ENCODE measurements at places on chromosomes 6 and 20.
A peak's percentile ranks its signal among the peaks of the same experiment; 100 is the strongest.

DNA sequence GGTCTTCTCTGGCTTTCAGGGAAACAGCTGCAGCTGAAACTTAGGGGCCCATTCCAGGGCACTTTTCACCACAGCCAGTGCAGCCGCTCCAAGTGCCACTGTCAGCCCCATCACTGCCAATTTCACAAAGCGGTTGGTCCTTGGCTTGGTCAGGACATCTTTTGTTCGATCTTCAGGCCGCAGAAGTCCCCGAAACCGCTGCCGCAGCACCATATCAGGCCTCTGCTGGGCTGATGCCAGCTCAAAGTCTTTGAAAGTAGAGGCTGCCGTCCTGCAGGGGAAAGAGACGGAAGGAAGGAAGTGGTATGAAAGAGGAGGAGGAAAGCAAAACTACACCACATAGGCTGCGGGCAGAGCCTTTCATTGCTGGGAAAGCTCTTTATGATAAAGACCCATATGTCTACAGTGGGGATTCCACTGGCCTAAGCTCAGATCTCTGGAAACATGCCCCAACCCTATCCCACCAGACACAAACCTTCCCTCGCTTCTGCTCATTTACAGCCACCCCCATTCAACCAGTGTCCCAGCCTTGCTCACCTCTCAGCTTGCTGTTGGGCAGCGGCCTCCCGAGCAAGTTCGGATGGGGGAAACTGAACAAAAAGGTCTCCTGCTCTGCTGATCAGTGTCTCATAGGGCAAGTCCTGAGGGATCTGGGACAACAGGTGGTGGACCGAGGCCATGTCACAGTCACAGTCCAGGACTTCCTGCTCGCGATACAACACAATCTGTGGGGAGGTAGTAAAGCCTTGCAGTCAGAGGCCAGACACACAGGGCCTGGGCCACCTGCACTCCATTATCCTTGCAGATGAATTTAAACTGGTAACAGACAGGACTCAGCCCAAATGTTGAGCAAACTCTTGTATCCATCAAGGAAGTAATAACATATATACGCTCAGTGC, 23.5 kb downstream of the TBC1D20 start:
- DNase-seq, result no peak

DNA sequence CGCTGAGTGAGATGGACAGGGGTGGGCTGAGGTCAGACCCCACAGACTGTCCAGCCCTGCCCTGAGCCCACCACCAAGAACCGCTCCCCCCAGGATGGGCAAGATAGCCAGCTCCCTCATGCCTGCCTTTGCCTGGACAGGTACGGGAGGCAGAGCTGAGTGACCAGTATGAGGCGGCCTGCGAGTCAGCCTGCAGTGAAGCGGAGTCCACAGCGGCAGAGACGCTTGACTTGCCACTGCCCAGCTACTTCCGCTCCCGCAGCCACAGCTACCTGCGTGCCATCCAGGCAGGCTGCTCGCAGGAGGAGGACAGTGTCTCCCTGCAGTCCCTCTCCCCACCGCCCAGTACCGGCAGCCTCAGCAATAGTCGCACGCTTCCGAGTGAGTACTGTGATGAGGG, 94.8 kb upstream of the MYL9 start:
- DNase-seq, result no peak

DNA sequence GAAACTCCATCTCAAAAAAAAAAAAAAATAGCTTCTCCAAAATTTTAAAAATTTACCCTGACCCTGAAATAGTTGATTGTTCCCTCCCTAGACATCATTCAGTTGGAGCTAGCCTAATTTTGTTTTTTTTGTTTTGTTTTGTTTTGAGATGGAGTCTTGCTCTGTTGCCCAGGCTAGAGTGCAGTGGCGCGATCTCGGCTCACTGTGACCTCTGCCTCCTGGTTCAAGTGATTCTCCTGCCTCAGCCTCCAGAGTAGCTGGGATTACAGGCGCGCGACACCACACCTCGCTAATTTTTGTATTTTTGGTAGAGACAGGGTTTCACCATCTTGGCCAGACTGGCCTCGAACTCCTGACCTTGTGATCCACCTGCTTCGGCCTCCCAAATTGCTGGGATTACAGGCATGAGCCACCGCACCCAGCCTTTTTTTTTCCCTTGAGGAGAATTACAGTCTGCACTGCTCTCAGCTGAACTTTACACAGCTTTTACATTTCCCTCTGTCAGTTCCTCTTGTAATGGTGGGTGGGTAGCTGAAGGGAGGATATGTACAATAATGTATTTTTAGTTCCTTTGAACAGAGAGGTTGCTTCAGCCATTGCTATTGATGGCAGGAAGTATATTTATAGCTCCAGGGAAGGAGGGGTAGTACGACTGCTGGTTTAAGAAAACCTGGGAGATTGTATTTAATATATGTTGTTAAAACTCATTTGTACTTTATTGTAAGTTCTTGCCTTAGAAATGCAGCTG, 27.7 kb downstream of the PTPRA start:
- DNase-seq, result no peak

DNA sequence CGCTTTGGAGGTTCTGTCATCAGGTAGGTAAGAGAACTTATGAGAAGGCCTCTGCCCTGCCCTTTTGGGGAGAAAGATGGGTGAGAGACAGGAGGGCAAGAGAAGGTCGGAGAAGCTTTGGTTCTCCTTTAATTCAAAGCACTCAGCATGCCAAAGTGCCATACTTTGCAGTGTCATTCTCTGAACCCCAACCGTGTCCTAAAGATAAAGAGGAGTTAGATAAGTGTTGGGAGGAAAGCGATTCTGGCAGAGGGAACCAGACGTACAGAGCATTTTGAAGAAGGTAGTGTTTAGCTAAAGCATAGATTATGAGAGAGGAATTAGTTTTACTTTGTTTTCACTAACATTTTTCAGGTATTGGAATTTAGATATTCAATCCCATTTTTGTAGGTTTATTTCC, 40.3 kb downstream of the NKAIN2 start:
- no peak for DNase-seq

- DNase-seq, result peak; percentile 93
Observed at GRCh38 chr6:128882991-128883611, at the start of gene LAMA2. LAMA2 (plus strand) TSS chr6:128883138; CDS start chr6:128883246, 108 bp downstream.

DNA sequence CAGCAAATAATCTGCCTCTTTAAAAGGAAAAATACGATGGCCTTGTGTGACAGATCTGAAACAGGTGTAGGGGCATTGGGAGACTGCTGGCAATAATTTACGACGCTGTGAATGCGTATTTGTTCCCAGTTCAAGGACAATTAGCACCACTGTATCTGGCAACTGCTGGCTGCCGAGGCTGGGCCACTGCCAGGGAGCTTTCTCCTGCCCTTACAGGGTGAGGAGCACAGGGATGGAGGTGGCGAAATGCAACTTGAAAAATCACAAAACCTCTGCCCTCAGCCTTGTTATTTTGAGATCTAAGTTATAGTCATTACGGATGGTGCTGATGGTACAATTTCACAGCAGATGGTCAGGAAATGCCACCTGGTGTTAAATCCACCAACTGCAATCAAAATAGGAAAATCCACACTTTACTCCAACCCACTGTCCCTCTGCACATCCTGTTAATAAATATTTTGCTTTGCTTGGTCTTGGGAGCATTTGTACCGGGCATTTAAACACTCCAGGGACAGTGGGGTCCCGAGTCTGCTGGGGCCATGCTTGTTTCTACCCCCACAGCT, 6.4 kb downstream of the MYLK4 start:
- DNase-seq, result no peak

DNA sequence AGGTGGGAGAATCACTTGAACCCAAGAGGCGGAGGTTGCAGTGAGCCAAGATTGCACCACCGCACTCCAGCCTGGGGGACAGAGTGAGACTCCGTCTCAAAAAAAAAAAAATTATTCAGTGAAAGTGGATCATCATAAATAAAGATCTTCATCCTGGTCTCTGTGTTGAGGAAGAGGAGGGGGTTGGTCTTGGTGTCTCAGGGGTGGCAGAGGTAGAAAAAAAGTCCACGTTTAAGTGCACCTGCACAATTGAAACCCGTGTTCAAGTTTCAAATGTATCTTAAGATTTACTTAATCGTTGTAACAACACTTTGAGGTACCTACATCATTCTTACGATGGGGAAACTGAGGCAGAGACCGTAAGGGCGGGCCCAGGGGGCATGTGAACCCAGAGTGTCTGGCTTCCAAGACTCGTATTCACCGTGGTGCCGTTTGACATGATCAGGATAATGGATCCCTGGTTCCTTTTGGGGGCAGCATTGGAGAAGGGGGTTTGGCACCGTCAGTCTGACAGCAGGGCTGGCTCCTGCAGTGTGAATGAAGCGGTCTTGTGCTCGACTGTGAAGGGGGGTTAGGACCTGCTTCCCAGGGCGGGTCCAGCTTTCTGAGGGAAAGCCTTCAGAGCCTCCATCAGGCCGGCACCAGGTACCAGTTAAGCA, 32.9 kb upstream of the ID1 start:
- no peak for DNase-seq

GRCh38 chr6:163128324-163128723, 286.2 kb upstream of the QKI start:
- DNase-seq, result no peak

DNA sequence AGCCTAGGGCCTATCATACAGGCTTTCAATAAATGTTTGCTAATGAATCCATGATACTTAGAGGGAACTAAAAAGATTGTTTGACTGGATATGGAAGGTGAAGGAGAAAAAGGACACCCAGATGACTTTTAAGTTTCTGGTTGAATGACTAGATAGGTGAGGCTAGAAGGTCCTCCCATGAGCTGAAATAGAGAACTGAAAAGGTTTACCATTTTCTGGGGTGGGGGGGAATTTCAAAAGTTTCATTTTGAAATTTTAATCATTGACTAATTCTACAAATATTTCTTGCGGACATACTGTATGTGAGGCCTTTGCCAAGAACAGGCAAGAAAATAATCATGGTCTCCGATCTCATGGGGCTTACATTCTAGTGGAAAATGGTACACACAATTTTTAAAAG, 17.9 kb upstream of the ZBTB2 start:
- no peak for DNase-seq

DNA sequence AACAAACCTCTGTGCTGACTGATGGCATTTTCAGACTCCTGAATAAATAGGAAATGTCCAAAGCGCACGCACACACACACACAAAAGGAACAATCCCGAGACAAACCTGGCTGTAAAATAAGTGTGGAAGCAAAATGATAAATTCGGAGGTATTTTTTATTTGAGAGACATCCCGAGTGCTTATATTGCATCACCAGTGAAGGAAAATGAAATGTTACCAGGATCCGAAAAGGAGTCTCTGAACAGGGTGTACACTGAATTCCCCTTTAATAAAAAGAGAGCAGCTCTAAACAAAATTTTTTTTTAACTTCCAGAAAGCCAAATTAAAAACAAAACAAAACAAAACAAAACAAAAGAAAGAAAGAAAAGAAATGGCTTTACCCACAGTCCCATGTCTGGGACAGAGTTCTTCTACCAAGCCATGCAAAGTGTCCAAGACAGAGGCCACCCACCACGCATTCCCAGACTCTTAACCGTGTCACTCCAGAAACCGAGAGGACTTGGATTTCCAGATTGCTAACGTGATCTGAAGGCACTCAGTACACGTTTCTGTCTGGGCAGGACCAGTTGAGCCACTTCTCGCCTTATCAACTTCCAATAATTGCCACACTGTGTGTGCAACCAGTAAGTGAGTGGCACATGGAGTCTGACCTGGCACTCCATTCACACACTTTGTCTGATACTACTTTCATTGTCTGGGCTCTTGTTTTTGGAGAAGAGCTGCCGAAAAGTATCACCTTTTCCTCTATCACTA, 817 bp downstream of the ME1 start:
- no peak for DNase-seq

DNA sequence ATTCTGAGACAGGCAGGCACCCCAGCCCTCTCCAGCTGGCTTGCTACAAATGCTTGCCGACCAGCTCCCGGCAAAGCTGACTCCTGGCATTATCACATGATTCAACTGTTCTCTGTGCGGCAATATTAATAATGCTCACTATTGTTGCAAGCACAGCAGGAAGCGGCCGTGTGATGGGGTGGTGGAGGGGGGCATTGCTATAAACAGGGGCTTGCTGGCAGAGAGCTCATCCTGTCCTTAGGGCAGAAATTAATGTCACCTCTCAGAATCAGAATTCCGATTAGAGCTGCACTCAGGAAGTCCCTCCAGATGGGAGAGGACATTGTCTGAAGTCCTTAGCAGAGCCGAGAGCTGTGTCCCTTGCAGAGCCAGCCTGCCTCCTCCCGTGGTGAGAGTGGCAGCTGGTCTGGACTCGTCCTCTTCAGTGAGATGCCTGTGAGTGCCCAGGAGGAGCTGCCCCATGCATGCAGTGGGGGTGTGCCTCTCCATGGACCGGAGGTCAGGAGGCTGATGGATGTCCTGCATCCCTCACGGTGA, 162.5 kb downstream of the CDH4 start:
- DNase-seq, result no peak

DNA sequence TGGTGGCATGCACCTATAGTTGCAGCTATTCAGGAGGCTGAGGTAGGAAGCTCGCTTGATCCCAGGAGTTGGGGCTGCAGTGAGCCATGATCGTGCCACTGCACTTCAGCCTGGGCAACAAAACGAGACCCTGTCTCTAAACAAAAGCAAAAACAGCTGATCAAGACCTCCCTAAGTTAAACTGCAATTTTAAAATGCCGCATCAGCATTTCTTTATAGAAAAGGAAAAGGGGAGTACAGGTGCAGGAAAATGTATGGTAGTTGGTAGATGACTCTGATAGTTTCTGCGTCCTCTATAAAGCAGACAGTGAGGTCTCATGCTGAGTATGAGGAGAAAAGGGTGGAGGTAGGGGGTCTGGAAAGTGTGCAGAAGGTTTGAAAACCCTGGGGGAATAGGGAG, 8.9 kb upstream of the TBCC start:
- no peak for DNase-seq

DNA sequence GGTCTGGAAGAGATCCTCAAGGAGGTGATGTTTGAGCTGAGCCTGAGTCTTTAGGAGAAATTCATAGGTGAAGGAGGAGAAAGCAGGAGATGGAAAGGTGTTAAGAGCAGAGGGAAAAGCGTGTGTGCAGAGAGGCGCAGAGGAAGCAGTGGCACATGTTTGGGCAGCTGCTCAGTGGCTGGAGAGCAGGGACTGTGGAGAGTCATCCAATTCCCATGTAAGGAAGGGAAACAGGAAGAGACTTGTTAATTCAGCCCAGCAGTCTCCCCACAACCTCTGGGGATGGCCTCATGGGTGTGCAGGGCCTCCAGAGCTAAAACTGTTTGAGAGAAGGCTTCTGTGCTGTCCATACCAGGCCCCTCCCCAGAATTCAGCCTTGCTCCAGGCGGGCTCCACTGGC, 16.2 kb downstream of the AAR2 start:
- no peak for DNase-seq

DNA sequence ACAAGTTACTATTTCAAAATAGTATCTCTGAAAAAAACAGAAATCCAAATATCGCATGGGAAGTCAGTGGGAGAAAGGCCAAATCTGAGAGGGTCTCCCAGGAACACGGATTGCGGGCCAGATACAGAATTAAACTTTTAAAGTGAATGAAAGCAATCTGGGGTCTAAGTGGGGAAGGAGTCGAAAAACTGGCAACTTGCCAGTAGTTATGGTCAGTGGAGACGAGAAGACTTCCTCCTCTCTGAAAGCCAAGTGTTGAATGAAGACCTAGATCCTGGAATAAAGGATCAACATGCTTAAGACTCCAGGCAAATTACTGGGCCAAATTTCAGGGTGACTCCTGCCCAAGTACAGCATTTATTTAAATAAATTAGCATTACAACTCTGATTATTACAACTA, 123.6 kb downstream of the BFSP1 start:
- no peak for DNase-seq
